ENCODE measurements at places on chromosomes 6 and 20.

GRCh38 chr6:15929685-15930084, 199.2 kb upstream of the MYLIP start:
- no peak for DNase-seq

GRCh38 chr20:49511788-49512525, 29.5 kb upstream of the KCNB1 start:
- no peak for DNase-seq

DNA sequence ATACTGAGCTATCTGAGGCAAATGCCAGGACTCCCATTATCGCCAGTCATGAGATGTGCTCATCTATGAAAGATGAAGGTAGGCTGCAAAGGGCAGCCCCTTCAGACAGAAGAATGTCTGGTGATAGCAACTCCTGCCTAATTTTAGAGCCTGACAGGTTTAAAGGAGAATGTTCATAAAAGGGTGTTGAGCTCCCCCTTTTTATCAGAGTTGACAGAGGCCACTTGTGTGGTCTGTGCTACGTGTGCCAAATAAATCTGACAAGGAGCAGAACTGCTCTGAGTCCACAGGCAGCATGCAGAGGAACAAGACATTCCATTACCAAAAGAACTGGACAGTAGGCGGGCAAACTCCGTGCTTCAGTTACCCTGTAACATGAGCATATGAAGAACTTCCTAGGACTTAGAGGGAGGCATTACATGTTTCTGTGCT, 101.8 kb downstream of the PREP start:
- DNase-seq, result no peak

GRCh38 chr6:34043359-34043758, 102.5 kb downstream of the GRM4 start:
- no peak for DNase-seq

DNA sequence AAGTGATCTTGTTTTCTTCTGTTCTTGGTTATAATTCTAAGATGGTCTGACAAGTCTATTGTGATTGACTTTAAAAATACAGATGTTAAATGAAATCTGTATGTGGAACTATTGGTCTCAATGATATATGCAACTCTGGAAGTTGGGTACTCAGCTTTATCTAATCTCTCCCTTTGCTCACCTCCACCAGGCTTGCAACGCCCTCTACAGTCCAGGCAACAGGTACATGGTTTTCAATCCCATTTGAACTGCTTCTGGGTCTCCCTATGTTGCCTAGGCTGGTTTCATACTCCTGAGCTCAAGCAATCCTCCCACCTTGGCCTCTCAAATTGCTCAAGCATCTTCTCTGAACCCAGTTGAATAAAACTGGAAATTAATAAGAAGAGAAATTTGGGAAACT, 25.6 kb upstream of the HLA-DQB1 start:
- peak; percentile 5 for DNase-seq

DNA sequence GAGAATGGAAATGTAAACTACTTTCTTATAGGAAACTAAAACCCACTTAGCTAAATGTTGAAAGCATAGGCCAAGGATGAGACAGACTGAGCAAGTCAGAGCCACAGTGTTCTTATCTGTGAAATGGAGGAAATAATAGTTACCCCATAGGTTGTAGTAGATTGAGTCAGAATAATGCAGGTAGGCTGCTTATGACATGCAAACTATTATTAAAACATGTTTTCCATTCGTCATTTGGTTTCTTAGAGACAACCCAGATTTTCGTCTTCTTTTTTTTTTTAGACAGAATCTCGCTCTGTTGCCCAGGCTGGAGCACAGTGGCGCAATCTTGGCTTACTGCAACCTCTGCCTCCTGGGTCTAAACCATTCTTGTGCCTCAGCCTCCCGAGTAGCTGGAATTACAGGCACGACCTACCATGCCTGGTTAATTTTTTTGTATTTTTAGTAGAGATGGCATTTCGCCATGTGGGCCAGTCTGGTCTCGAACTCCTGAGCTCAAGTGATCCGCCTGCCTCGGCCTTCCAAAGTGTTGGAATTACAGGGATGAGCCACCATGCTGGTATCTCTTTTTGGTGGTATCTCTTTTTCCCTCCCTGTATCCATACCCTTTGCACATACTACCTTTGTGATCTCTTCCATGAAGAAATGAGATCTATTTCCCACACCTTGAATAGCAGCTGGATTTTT, 196.5 kb upstream of the ZNF217 start:
- no peak for DNase-seq

DNA sequence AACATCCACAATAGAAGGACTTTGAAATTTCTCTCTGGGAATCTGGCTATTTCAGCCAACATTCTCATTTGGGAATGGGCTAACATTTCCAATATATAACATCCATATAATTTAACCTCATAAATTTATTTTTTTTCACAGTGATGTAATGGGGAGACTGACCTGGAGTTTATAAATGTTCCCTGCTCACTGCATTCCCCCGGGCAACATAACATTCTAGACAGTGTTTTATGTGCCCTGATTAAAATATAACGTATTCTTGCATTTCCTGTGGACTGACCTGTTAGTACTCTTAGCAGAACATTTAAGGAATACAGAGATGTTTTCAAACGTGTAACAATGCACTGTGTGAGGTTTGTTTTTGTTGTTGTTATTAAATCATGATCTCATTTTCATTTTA, 20.9 kb downstream of the TSHZ2 start:
- DNase-seq, result no peak

- no peak for DNase-seq
Observed at GRCh38 chr6:41463062-41463930, 82.9 kb upstream of the FOXP4 start.

- DNase-seq, result no peak
Observed at GRCh38 chr6:101351173-101351572, 42.3 kb upstream of the GRIK2 start.

DNA sequence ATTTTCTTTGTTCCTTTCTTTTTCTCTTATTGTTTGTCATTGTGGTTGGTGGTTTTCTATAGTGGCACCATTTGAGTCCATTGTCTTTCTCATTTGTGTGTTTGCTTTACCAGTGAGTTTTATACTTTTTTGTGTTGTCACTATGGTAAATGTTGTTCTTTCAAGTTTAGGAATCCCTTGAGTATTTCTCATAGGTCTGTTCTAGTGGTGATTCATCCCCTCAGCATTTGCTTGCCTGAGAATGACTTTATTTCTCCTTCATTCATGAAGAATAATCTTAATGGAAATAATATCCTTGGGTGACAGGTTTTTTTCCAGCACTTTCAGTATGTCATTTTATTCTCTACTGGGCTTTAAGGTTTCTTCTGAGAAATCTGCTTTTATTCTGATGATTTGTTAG, 209.2 kb upstream of the ASCC3 start:
- no peak for DNase-seq

DNA sequence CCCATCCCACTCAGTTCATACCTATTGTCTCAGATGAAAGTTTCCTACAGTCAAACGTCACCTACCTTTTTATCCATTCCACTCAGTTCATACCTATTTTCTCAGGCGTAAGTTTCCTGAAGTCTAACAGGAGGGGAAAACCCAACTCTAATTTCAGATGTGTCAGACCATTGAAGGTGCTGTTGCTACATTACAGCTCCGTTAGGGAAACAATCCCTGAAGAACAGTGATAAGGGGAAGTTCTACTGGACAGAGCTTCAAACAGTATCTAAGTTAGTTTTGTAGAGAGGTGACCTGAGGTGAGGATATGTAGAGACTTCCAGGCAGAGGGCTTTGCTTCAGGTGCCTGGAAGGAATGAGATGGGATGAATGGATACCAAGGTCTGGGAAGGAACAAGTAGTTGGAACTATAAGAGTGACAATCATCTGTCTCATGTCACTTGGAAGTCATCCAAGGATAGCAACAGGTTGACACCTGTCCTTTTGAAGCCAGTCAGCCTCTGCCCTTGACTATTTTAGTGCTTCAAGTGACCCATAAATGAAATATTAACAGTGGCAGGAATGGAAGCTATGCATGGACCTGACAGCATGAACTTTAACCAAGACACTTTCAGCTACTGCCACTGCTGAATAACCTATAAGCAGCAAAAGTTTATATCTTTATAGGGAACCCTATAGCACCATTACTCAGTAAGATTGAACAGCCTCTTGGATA, 191.6 kb upstream of the MOCS1 start:
- DNase-seq, result no peak
